ENCODE measurements at places on chromosomes 3 and 15.

- DNase-seq = no peak
Observed at GRCh38 chr15:67077641-67078215, 12.3 kb downstream of the SMAD3 start.

DNA sequence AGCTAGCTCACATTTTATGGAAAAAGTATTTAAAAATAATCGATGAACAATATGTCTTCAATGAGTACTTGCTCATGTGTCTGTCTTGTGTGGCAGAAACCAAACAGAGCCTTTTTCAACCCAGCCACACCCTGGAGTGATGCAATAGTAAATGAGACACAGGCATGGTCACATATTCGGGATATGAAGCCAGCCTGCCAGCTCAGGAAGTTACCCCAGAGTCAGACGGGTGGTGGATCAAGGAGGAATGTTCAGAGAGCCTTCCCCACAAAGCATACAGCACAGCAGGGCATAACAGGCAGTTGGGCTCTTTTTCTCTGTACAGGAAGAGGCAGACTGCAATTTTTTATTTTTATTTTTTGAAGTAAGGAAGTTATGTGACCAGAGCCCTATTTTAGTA, 27.3 kb downstream of the LARP6 start:
- no peak for DNase-seq

DNA sequence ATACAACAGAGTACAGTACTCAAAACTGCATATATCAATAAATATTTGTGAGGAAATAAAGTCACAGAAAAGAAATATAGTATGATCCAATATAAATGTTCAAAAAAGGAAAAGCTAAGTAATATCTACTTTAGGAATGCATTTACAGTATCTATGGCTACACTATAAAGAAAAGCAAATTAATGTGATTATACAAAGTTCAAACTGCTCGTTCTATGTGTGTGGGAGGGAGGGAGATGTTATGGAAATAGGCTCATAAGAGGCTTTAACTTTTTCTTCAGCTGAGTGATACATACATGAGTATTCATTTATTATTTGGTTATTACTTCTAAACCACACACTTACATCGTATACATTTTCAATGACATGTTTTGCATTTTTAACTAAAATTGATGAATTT, 377.7 kb upstream of the AGTR1 start:
- DNase-seq = no peak

DNA sequence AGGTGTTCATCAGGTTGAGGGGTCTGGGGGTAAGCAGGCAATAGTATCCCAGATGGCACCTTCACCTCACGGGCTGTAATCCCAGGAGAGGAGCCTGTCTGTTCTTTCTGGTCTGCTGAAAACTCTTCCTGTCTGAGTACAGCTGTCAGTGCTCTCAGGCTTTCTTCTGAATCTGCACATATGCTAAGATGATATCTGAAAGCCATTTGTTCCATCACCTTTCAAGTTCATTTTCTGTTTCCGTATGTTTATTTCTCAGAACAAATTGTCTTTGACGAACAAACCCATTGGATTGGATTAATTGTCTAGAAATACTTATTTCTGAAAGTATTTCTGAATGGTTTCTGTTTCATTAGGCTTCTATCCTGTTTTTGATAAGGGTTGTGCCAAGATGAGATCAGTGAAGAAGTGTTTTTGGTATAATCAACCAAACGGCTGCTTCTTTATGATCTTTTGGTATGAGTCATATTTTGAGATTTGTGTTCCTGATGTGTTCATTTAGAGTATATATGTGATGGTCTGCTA, 13.3 kb downstream of the ZNF592 start:
- no peak for DNase-seq

DNA sequence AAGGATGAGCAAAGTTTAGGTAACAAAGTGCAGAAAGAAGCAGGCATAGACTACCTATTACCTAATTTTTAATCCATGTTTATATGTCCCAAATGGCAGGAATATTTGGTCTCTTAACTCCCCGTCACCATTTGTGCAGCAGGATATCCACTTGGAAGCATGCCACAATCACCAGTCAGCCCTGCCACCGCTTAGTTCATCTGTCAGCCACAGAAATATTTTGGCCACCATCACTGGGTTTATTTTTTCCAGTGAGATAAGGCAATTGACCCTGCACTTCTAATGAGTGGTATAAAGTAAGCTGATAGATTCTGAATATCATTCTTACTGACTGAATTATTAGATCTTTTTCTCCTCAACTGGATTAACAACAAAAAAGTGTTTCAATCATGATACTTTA, 152.9 kb upstream of the SOX2 start:
- DNase-seq = no peak
